ENCODE measurements at places on chromosomes 16 and 17.
A peak's percentile ranks its signal among the peaks of the same experiment; 100 is the strongest.

- no peak for DNase-seq
Observed at GRCh38 chr17:56661906-56662305, 68.4 kb downstream of the NOG start.

DNA sequence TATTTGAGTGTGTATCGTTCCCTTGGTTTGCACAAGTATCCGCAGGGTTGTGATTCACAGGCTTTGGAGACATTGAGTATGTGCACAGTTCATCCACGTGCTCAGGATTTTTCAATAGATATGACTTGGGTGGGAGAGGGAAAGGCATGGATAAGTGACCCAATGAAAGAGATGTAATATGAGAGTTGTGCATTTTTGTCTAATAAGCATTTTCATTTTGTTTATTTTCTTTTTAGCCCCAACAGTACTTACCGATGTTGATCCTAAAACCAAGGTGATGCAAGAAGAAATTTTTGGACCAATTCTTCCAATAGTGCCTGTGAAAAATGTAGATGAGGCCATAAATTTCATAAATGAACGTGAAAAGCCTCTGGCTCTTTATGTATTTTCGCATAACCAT lies 14.5 kb downstream of the ALDH3A2 start:
- DNase-seq, result no peak

DNA sequence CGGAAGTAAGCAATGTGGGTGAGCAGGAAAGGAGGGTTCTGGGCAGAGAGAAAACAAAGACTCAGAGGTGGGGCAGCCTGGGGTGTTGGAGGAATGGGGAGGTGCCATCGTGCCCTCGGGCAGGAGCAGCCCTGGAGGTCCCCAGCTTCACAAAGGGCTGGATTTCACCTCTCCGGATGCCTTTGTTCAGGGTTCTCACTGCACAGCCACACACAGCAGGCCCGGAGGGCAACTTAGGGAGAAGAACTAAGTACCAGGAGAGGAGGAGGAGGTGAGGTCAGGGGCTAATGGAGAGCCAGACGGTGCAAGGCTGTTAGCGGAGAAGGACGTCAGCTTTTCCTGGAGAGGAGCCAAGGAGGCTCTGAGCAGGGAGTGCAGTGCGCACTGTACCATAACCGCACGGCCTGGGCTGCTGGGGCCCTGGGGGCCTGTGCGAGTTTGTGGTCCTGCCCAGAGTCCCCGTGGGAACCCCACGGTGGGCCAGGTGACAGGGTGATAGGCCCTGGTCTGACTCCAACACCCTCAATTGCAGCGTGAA lies 9.3 kb downstream of the ARRB2 start:
- DNase-seq, result no peak

- DNase-seq, result no peak
Observed at GRCh38 chr17:35605678-35606077, 18.6 kb downstream of the AP2B1 start.

DNA sequence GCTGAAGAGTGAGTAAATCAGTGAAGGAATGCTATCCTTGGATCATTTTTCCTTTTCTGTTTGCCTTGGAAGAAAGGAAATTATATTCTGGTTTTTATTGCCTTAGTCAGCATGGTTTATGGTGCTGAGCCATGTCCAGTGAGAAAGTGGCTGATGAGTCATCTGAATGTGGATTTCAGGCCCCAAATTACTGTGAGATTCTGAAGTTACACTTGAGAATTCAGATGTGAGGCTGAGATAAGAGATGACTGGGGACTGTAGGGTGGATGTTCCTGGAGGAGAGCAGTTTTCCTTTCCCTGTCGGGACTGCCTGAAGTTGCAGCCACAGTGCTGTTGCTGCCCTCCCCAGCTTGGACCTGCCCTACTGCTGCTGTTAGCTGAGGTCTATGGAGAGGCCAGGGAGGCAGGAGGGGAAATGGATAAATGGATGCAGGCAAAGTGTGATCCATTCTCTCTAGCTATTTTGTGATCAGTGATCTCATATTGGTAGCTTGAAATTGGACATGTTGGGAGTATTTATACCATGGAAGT lies 4.2 kb upstream of the MAP3K14 start:
- DNase-seq, result no peak

- DNase-seq, result no peak
Observed at GRCh38 chr17:28474111-28474531, 677 bp downstream of the SLC13A2 start.

GRCh38 chr16:57266531-57267260 lies 17.8 kb downstream of the PLLP start:
- peak; percentile 65 for DNase-seq

Data from activated naive CD4-positive, alpha-beta T cell treated with anti-CD3 and anti-CD28 coated beads, Interleukin-2, amount 10 ng/mL, durations not matched to agents 7 days and 5 days (primary cell).